Cardiac muscle cell (in vitro differentiated cells and primary cell): ENCODE measurements at places on chromosomes 6 and 20. TPM values are rescaled to one million over a fixed set of nuclear protein-coding genes. Genes with fewer than 3 reads are reported as not detected.

Gene CHRNA4
- total RNA-seq = 0.11 and 0.15 TPM in 2 replicates

Gene TNFRSF21
- total RNA-seq = 12.6 and 19.0 TPM in 2 replicates

Gene CCM2L
- 0.69 and 0.92 TPM in 2 replicates for total RNA-seq

Gene LY6G6C
- total RNA-seq = not detected in 2 replicates

Gene PIGT
- total RNA-seq = 84.6 and 87.4 TPM in 2 replicates

Gene BPIFA1
- not detected in 2 replicates for total RNA-seq

Gene MAP3K5
- total RNA-seq = 1.4 and 3.0 TPM in 2 replicates

Gene NHLRC1
- total RNA-seq = 2.0 and 3.1 TPM in 2 replicates

Gene IP6K3
- 3.9 and 5.0 TPM in 2 replicates for total RNA-seq

Gene PTGIS
- total RNA-seq = 5.3 and 7.8 TPM in 2 replicates

Gene RBM39
- 235 and 299 TPM in 2 replicates for total RNA-seq

Gene EPPIN
- not detected in 2 replicates for total RNA-seq
